ENCODE measurements at places on chromosomes 2 and 18.

DNA sequence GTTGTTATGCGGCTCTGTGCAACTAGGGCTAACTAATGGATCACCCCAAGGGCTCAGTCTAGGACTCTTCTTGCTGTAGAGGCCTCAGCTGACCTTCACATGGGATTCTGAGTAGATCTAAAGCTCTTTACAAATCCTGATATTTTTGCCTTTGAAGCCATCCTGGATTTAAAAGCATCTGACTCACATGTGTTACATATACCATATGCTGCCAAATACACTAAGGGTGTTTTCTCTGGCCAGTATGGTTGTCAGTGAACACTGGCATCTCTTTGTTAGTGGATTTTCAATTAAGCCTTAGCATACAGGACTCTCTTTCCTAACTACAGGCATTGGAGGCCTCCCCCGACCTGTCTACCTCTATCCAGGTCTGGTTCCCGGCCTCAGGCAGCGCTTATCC, 992.8 kb upstream of the FANCL start:
- DNase-seq = no peak

DNA sequence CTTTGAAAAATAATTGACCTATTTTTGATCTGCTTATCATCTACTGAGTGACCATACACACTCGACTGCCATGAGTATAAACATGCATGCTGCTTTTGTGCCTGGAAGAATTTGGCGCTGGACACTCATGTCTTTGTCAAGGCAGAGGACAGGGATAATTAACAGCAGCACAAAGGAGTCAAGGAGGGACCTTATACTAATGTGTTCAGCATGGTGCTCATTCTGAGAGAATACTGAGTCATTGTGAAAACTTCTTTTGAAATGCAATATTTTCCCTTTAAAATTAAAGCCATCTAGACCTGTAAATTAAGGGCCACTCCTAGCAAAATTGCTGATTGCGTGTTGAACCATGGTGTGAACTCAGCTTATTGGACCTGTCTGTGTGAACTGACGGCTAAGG, 116.3 kb downstream of the ZNF532 start:
- DNase-seq = no peak

DNA sequence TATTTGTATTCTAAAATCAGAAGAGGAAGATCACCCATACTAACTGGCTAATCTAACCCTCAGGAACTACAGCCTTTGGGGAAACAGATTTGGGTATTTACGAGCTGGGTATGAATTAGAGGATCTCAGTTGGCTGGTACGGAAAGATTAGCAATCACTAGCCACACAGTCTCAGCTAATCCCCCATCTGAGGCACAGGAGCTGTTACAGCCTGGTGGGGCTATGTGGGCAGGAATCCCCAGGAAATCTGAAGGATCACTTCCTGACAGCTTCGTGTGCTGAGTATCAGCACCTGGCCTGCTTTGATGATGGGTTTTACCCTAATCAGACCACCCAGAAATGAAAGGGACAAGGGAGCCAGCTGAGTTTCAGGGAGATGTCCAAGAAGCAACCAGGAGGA, 206.3 kb downstream of the AFF3 start:
- DNase-seq = no peak

DNA sequence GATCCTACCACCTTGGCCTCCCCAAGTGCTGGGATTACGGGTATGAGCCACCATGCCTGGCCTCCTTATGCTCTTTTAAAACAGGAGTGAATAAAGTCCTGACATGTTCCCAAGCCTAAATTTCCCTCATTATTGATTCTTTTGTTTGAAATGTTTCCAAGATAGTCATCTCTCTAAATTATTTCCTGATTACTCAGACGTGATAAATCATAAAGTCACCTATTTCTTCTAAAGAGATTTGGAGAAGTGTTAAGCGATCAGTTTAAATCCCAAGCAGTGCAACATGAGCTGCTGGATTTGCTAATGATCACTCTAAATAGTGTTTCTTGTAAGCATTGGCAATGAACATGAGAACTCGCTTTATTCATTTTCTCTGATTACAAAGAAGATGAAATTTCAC, 51.8 kb downstream of the PMAIP1 start:
- no peak for DNase-seq

GRCh38 chr2:134466141-134466540, 212.3 kb downstream of the MGAT5 start:
- no peak for DNase-seq

DNA sequence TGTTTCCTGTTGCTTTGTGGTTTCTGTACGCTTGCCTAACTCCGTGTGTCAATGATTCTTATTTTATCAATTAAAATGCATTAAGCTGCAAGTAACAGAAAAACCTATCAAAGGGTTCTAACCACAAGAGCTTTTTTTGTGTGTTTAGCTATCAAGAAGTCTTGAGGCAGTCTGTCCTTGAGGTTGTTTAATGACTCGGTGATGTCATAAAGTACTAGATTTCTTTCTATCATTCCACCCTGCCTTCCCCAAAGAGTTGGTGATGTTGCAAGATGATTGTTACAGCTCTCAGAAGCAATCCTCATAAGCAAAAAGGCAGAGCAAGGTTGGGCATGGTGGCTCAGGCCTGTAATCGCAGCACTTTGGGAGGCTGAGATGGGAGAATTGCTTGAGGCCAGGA, 51.9 kb upstream of the SPTBN1 start:
- no peak for DNase-seq

DNA sequence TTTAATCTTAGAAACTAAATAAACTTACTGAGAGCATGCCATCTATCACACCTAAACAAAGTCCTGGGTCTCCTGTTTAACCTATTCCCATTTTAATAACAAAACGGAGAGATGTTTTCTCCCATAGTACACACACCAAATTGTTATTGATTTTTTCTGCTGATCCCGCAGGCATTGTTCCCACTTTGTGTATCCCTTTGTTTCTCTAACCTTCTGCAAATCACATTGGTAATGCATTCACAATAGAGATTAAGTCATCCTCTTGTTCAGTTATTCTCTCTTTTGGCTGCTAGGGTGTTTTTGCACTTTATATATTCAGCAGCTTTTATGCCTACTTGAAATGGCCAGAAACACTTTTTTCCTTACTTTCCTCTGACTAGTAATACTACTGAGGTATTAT, 1071.9 kb upstream of the CDH2 start:
- DNase-seq = no peak

DNA sequence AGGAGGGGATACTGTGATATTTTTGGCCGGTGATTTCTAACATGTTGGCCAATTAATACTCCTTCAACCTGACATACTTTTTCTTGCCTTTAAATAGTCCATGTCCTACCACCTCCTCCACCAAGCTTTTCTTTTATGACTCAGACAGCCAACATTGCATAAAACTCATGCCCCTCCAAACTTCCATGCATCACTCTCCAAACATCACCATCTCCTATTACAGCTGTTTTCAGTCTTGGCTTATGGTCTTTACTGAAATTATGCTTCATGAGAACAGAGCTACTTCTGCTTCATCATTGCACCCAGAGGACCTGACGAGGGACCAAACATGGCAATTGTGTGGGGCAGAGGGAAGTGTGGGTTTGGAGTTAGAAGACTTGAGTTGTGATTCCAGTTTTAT, 305.4 kb downstream of the LPIN1 start:
- DNase-seq = no peak

GRCh38 chr2:10465910-10466309, 17.8 kb upstream of the ODC1 start:
- no peak for DNase-seq

GRCh38 chr2:218002845-218003180, at the start of gene TNS1:
Gene TNS1, minus strand, starts transcription at chr2:218002995. Its CDS starts 123 bp downstream, at chr2:218002872.
- no peak for DNase-seq

DNA sequence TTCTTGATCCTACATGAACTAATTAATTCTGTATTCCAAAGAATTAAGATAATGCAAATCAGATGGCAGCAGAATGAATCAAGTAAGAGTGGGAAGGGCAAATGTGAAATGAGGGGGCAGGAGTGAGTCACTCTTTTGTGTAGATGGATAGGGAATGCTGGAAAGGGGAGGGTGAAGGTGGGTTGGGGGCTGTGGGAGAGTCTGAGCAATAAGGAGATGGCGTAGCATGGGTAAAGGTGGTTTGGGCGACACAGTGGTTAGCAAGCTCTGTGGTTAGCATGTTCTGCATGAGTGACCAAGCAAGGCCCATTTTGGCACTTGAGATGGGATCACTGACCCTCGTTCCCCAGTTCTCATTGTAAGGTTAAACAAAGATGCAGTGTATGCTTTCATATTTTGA, 20.4 kb downstream of the GPD2 start:
- DNase-seq = no peak

GRCh38 chr18:9619545-9619944, 5.2 kb upstream of the PPP4R1 start:
- no peak for DNase-seq

- DNase-seq = no peak
Observed at GRCh38 chr18:14747513-14748474, at the start of gene ANKRD30B. Gene ANKRD30B, plus strand, starts transcription at chr18:14748172. Its CDS starts 248 bp downstream, at chr18:14748420.

GRCh38 chr2:14079576-14079975, 552.9 kb upstream of the LRATD1 start:
- no peak for DNase-seq

GRCh38 chr2:62573137-62573731, 67.2 kb upstream of the TMEM17 start:
- no peak for DNase-seq

DNA sequence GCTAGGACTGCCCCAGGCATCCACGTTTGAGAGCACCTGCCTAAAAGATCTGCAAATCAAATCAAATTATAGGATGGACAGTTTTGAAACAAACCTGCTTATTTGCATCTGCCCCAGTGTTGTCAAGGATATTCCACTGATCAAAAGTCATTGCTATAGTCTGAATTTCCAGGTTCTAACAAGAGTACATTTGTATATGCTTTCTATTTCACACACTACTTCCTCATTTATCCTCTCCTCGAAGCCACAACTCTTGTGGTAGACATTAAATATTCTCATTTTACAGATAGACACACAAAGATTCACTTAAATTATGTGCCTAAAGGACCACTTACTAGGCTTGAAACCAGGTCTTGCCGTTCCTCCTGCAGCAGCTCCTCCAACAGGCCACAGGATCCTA, 11.9 kb upstream of the TET3 start:
- DNase-seq = no peak

- no peak for DNase-seq
Observed at GRCh38 chr2:48007699-48008268, 101.5 kb upstream of the FBXO11 start.

Data from activated CD8-positive, alpha-beta memory T cell treated with anti-CD3 and anti-CD28 coated beads for 1 hour (primary cell).